ENCODE measurements at places on chromosomes 5 and 9.

DNA sequence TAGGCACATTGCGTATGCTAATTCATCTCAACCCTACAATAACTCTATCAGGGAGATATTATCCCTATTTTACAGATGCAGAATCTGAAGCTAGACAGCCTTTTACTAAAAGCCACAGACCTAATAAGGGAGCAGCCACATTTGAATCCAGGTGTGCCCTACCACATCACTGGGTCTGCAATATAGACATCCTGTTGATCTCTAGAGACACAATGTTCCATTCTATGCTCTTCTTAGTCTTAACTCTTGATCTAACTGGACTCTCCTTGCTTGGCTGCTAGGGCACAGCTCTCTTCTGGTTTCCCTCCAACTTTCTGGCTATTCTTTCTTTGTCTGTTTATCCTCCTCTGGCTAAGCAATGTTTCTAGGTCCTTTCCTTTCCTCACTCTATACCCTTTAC lies 1.4 kb upstream of the SPATA6L start:
- no peaks in the 10 kb centered on the region for H3K27me3 ChIP-seq
- H3K27ac ChIP-seq, result no peak overlapping the region
- DNase-seq, result no peak
- H3K36me3 ChIP-seq, result no peaks in the 10 kb centered on the region

DNA sequence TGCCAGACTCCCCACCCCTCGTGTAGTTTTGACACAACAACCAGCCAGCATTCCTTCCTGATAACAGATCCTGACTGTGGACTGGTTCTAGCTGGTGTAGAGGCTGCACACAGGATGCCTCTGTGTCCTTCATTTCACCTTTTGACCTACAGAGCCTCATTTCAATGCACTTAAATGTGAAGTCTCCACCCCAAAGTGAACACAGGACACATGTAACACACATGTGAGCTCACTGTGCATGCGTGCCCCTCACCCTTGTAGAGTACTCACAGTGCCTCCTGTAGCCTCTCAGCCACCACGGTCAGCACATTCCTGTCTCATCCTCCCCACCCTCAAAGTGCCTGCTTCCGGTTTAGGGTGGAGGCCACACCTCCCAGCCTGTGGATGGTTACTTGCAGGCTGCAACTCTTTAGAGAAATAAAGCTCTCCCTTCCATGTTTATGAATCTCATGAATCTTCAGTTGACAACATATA lies 11.6 kb upstream of the NKD2 start:
- H3K4me3 ChIP-seq, result no peak overlapping the region
- no peak for DNase-seq
- no peaks in the 10 kb centered on the region for H3K27me3 ChIP-seq
- H3K4me1 ChIP-seq, result no peaks in the 10 kb centered on the region

- H3K4me3 ChIP-seq, result no peak overlapping the region
- H3K4me1 ChIP-seq, result no peaks in the 10 kb centered on the region
- no peak for DNase-seq
Measured at GRCh38 chr5:125053179-125053578, 306.7 kb upstream of the ZNF608 start.

- no peak overlapping the region for H3K27ac ChIP-seq
- no peak for DNase-seq
- H3K27me3 ChIP-seq, result no peaks in the 10 kb centered on the region
- H3K4me3 ChIP-seq, result no peak overlapping the region
Measured at GRCh38 chr9:86186696-86187095, 72.8 kb downstream of the C9orf153 start.

GRCh38 chr5:14768508-14769365 lies 102.8 kb downstream of the ANKH start:
- H3K27ac ChIP-seq, result no peak overlapping the region
- H3K4me1 ChIP-seq, result no peaks in the 10 kb centered on the region
- H3K4me3 ChIP-seq, result no peak overlapping the region
- no peaks in the 10 kb centered on the region for H3K36me3 ChIP-seq

DNA sequence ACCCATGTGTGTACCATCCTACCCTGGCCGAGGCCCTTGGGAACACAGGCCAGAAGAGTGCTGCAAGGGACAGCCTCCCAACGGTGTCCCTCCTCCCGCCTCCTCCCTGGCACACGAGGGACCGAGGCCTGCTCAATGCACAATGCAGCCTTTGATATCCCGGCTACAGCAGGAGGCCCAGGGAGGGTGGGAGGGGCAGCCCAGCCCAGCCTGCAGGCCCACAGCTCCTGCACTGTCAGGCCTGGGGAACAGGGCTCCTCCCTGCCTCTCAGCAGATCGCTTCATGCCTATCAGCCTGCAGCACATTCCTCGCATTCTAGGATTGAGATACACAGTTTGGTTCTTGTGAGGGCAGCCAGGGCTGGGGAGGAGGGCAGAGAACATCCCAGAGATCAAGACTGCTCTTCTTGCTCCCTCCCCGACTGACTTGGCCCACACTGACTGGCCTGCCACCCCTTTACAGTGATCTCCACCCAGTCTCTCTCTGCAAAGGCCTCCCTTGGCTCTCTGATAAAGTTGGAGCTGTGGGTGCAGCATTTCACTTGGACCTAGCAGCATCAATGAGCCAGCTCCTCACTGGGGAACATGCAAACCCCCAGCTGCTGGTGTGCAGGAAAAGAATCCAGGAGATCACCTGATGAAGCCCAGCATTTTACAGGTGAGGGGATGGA lies at the start of gene SH3TC2:
Gene SH3TC2, minus strand, starts transcription at position 46 of the 671 bp plus-strand sequence. Its CDS starts 40 bp downstream, at position 6.
- no peak within 1 kb of the TSS for H3K4me3 ChIP-seq
- no peaks in the 10 kb centered on the region for H3K36me3 ChIP-seq
- H3K27ac ChIP-seq, result no peak within 1 kb of the TSS
- DNase-seq, result peak; percentile 17
- no peaks in the 10 kb centered on the region for H3K27me3 ChIP-seq

DNA sequence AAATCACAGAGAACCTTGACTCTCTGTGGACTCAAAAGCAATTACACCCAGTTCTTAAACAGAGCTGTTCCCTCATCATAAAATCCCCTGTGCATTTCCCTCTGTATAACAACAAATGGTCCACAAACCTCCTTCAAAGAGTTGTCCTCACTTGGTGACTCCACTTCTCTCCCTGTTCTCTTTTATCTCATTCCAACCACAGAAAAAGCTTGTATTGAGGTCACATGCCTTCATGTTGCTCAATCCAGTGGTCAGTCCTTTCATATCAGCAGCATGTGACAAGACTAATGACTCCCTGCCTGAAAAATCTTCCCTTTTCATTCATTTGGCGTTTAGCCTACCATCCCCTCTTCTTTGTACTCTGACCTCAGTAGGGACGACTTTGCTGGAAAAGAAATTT lies 158.0 kb downstream of the DEPDC1B start:
- H3K4me1 ChIP-seq, result no peaks in the 10 kb centered on the region
- no peak for DNase-seq
- H3K27ac ChIP-seq, result no peak overlapping the region
- H3K36me3 ChIP-seq, result no peaks in the 10 kb centered on the region

DNA sequence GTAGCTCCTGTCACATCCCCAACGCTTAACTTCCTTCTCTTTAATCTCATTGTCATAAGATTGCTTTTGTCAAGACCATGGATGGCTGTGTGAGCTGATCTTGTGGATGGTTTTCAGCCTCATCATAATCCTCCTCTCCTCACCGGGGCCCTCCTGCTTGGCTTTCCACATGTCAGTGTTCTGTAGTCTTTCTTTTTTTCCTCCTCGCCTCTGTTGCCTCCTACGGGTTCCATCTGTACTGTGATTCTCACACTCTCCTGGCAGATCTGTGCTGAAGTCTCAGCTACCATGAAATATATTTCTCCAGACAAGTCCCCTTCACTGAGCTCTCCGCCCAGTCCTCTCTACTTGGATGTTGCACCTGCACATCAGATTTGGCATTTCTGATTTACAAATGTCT lies 34.9 kb upstream of the FAM120AOS start:
- no peak overlapping the region for H3K27ac ChIP-seq
- DNase-seq, result no peak
- H3K4me1 ChIP-seq, result no peaks in the 10 kb centered on the region
- no peak overlapping the region for H3K4me3 ChIP-seq
- H3K36me3 ChIP-seq, result no peaks in the 10 kb centered on the region
- no peaks in the 10 kb centered on the region for H3K27me3 ChIP-seq

DNA sequence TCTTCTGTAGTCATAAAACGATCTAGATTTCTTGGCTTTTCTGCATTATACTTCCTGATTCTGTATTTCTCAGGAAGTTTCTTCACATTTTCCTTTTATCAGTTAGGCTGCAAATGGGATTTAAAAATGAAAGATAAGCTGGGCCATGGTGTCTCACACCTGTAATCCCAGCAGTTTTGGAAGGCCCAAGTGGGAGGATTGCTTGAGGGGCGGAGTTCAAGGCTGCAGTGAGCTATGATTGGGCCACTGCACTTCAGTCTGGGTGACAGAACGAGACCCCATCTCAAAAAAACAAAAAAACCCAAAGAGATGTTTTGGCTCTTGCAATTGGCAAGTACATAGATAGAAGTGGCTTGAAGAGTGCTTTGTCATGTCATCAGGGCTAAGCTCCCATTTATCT lies 26.2 kb upstream of the APC start:
- no peaks in the 10 kb centered on the region for H3K36me3 ChIP-seq
- no peaks in the 10 kb centered on the region for H3K4me1 ChIP-seq
- no peak for DNase-seq
- H3K4me3 ChIP-seq, result no peak overlapping the region

GRCh38 chr5:171223927-171224326 lies 85.1 kb upstream of the TLX3 start:
- DNase-seq, result no peak
- no peak overlapping the region for H3K27ac ChIP-seq
- H3K4me3 ChIP-seq, result no peak overlapping the region
- no peaks in the 10 kb centered on the region for H3K27me3 ChIP-seq
- no peaks in the 10 kb centered on the region for H3K36me3 ChIP-seq
- H3K4me1 ChIP-seq, result no peaks in the 10 kb centered on the region

- H3K4me3 ChIP-seq, result no peak overlapping the region
- no peak overlapping the region for H3K27ac ChIP-seq
- no peak for DNase-seq
Measured at GRCh38 chr5:40376566-40376965, 303.1 kb upstream of the PTGER4 start.

DNA sequence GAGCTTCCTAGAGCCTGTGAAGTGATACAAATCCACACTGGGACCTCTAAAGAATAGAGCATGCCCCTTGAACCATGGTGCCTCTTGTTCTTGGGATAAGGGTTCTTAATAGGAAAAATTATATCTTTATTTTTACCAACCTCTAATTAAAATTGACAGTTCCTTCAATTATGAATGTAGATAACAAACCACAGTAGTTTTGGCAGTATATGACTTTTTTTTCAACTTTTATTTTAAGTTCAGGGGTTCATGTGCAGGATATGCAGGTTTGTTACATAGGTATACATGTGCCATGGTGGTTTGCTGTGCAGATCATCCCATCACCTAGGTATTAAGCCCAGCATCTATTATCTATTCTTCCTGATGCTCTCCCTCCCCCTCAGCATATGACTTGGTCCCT lies 974 bp downstream of the HEMGN start:
- no peaks in the 10 kb centered on the region for H3K36me3 ChIP-seq
- no peaks in the 10 kb centered on the region for H3K27me3 ChIP-seq
- no peak overlapping the region for H3K4me3 ChIP-seq
- no peaks in the 10 kb centered on the region for H3K4me1 ChIP-seq
- H3K27ac ChIP-seq, result no peak overlapping the region

DNA sequence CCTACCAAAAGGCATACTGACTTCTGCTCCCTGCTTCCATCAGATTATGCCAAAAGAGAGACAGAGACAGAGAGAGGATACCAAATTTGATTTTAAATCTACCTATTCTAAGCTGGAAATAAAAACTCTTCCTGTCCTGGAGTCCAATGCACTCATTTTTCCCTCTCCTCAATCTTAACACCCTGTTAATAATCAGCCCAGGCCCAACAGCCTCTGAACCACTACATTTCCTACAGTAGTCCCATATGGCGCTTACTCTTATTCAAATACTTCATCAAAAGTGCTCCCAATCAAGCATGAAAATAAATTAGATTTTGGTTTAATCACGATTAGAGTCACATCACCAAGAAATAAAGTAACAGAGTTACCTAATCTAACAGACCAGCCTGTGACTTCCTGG lies 152.3 kb downstream of the TSSK1B start:
- DNase-seq, result no peak
- H3K27me3 ChIP-seq, result no peaks in the 10 kb centered on the region
- no peak overlapping the region for H3K4me3 ChIP-seq
- no peak overlapping the region for H3K27ac ChIP-seq
- H3K36me3 ChIP-seq, result no peaks in the 10 kb centered on the region

GRCh38 chr9:106456581-106456980 lies 406.4 kb upstream of the ZNF462 start:
- H3K27ac ChIP-seq, result no peak overlapping the region
- no peaks in the 10 kb centered on the region for H3K27me3 ChIP-seq
- no peaks in the 10 kb centered on the region for H3K36me3 ChIP-seq
- DNase-seq, result no peak

- no peak overlapping the region for H3K4me3 ChIP-seq
- no peak overlapping the region for H3K27ac ChIP-seq
- H3K4me1 ChIP-seq, result no peaks in the 10 kb centered on the region
- no peaks in the 10 kb centered on the region for H3K36me3 ChIP-seq
Measured at GRCh38 chr9:83474631-83475030, 63.6 kb downstream of the FRMD3 start.

GRCh38 chr9:98220911-98221310 lies 28.5 kb upstream of the CORO2A start:
- no peaks in the 10 kb centered on the region for H3K36me3 ChIP-seq
- H3K27me3 ChIP-seq, result no peaks in the 10 kb centered on the region
- no peak for DNase-seq
- H3K27ac ChIP-seq, result no peak overlapping the region

DNA sequence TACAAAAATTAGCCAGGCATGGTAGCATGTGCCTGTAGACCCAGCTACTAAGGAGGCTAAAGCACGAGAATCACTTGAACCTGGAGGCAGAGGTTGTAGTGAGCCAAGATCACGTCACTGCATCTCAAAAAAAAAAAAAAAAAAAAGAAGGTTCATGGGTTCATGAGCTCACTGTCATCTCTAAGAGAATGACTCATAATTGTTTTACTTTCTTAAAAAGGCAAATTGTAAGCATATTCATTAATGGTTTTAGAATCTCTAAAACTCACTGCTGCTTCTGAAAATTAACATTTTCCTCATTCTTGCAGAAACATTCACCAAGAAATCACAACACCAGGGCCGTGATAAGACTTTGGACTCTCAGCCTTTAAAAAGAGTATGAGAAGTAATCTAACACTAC lies 103.6 kb downstream of the GNA14 start:
- no peaks in the 10 kb centered on the region for H3K27me3 ChIP-seq
- no peak overlapping the region for H3K4me3 ChIP-seq
- no peak overlapping the region for H3K27ac ChIP-seq
- H3K4me1 ChIP-seq, result no peaks in the 10 kb centered on the region
- no peak for DNase-seq

DNA sequence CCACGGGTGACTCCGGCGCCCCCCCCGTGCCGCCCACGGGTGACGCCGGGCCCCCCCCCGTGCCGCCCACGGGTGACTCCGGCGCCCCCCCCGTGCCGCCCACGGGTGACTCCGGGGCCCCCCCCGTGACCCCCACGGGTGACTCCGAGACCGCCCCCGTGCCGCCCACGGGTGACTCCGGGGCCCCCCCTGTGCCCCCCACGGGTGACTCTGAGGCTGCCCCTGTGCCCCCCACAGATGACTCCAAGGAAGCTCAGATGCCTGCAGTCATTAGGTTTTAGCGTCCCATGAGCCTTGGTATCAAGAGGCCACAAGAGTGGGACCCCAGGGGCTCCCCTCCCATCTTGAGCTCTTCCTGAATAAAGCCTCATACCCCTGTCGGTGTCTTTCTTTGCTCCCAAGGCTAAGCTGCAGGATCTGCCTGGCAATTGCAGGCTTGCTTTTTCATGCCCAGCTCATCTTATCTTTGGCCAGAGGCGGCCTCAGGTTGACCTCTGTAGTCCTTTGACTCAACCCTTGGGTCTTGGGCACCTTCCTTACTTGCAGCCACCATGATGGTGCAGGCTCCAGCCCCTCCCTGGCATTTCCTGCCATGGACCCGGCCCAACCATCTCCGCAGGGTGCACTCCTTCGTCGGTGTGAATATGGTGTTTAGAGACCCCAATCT lies 9.8 kb downstream of the CEL start:
- no peak overlapping the region for H3K4me3 ChIP-seq
- H3K4me1 ChIP-seq, result no peaks in the 10 kb centered on the region
- DNase-seq, result peak; percentile 22
- no peaks in the 10 kb centered on the region for H3K27me3 ChIP-seq

Measured in right lobe of liver (tissue), 6 donors.